ENCODE measurements at places on chromosomes 12 and 14.

DNA sequence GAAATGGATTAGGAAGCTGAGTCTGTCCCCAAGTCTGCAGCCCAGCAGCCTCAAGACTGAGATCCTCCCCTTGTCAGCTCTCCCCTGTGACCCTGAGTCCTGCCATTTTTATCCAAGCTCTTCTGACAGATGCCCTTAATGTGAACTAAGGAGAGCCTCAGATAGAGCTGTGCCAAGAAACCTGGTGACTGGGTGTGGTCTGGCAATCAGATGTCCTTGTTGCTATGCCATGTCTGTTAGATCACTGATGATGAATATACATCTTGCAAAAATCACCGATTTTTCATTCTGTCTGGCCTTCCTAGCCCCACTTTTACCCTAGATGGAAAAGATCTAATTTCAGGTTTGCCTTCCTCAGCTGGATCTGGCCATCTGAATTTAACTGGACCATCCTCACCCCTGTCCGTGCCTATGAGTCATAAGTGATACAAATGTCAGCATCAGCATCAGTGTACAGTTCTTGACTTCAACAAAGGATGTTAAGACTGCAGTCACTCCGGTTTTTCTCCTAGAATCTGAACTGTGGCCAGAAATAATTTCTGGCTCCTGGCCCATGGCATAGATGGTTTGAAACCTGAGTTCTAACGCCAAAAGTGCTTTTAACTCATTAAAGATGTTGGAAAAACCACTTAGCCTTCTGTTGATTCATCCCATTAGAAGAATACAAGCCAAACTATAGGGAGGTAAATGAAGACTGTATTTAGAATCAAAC is 61.2 kb upstream of the GRIP1 start:
- no peak for DNase-seq

- DNase-seq: no peak
These were observed 11.5 kb downstream of the ASPG start for GRCh38 chr14:104096751-104097700.

DNA sequence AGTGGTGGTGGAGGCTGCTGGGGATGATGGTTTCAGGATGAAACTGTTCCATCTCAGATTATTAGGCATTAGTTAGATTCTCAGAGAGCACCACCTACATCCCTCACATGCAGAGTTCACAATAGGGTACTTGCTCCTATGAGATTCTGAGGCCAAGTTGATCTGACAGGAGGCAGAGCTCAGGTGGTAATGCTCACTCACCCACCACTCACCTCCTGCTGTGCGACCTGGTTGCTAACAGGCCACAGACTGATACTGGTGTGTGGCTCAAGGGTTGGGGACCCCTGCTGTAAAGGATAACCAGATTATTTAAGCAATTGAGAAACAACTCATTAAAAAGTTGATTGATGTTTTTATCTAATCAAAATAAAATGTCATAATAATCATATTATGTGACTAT is 248.5 kb downstream of the RERGL start:
- no peak for DNase-seq

- DNase-seq: no peak
These were observed 2.6 kb downstream of the DCAF4 start for GRCh38 chr14:72928872-72929271.

GRCh38 chr14:75769047-75769685 is 108.1 kb downstream of the TTLL5 start:
- DNase-seq: no peak

- DNase-seq: no peak
These were observed 2.7 kb downstream of the PRPH start for GRCh38 chr12:49297695-49298060.

DNA sequence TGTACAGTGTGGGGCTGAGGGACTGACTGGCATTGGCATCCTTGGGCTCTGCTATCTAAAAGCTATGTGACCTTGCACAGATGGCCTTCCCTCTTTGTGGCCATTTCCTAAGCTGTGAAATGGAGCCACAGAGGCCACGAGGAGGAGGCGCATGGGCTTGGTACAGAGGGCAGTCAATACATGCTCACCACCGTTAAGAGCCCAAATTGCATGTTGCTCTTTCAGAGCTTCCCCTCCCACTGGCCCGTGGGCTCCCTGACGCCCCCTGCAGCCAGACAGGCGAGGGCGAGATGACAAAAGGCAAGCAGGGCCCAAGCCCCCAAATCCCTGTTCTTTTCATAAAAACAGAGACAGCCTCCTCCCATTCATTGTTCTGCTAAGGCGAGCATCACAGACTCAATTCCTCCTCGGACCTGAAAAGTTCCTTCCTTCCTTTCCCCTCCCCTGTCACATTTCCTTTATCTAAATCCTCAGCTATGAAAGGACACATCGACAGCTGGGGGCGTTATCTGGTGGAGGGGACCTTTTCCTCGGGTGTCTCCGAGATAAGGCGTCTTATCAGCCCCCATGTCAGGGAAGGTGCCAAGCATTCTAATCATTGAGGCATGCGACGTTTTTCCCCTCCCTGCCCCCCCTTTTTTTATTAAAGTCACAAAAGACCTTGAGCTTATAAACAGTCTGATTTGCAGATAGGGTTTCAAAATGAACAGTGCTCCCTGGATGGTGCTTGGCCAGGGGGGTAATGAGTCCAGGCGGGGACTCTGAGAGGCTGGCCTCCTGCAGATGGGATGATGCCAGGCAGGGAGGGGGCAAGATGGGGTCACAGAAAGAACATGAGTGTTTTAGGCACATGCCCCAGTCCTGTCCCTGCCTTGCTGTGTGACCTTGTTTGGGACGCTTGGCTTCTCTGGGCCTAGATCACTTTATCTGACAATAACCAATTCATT is 26.4 kb downstream of the FAM222A start:
- no peak for DNase-seq
